CD4-positive, alpha-beta T cell treated with Interferon gamma for 1 hour (primary cell): ENCODE measurements at places on chromosomes 1 and 21.

- DNase-seq, result no peak
Measured at GRCh38 chr21:38837806-38838461, 32.2 kb downstream of the ETS2 start.

DNA sequence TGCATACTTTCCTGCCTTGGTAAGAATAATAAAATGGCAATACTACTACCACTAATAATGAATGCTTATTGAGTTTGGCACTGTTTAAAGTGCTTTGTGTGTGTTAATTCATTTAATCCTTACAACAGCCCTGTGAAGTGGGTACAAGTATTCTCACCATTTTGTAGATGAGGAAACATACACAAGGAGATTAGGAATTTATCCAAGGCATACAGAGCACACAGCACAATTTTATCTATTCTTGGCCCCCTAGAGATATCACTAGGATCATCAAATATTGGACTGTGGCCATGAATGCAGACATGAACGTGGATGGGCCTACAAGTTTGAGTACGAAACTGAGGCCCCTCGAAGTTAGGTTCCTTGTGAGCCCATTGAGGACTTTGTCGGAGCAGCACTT, 39.5 kb downstream of the TENT5C start:
- no peak for DNase-seq

DNA sequence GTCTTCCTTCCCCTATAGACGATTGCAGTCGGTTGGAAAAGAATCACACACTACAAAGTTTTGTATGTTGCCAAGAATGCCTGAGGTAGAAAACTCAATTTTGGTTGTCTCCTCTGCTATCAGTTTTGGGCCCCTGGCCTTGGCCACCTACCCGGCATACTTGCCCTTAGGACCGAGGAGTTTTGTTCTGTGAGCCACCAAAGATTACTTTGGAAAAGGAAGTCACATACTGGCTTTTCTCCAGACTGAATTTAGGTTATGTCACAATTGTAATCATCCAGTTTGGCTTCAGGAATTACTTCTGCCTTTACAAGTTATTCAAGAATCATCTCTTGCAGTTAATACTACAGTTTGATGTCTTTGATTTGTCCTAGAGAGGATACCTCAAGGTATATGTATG, 71.4 kb downstream of the RGL1 start:
- DNase-seq, result no peak

GRCh38 chr21:38346286-38346685, 89.5 kb downstream of the KCNJ15 start:
- DNase-seq, result no peak

GRCh38 chr1:180247061-180247460, 17.0 kb downstream of the LHX4 start:
- DNase-seq, result no peak

GRCh38 chr1:18886003-18886335, 16.4 kb downstream of the ALDH4A1 start:
- no peak for DNase-seq

GRCh38 chr1:200258447-200259375, 151.1 kb downstream of the ZNF281 start:
- DNase-seq, result no peak

DNA sequence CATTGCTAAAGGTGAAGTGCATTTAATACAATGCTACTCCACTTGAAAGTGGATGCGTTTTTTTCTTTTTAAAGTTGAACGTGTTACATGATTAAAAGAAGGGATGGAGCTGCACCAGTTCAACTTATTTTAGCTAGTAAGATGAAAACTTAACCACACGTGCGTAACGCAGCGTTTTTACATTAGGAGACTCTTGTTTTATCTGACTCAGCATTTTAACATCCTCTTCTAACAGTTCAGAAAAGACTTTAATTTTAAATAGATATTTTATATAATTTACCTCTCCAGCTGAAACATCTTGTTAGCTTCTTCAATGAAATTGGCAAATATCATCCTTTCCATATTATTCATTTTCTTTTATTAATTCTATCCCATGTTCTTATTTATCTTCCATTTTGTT, 33.4 kb downstream of the EXO1 start:
- no peak for DNase-seq

- no peak for DNase-seq
Measured at GRCh38 chr1:35838693-35839245, 31.0 kb downstream of the AGO4 start.

- DNase-seq, result no peak
Measured at GRCh38 chr21:19489930-19490329, 1086.3 kb upstream of the TMPRSS15 start.

GRCh38 chr1:197980457-197980856, 63.3 kb downstream of the LHX9 start:
- no peak for DNase-seq

DNA sequence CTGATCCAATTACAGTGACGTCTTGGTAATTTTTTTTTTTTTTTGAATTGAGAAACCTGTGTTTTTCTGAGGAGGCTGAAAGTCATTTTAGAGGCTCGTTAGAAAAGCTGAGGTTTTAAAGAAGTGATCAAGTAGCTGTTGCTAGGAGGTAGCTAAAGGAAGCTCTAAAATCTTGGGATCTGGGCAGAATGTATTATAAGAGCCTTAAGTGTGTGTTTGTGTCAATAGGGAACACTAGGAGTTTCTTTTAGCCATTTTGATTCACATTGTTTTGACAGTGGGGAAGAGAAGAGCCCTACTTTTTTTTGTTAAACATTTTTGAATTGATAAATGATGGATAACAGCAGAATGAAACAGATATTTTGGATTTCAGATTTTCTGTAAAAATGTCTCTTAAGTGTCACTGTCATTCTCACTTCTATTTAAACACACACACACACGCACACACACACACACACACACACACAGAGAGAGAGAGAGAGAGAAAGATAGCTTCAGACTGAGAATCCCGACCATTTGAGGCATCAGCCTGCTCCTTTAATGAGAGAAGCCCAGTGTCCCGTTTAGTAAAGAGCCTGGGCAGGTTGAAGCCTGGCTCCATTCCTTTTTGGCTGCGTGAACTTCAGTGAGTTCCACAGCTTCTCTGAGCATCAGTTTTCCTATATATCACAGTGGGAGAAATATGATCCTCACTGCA, 79.1 kb upstream of the GPR88 start:
- DNase-seq, result no peak

DNA sequence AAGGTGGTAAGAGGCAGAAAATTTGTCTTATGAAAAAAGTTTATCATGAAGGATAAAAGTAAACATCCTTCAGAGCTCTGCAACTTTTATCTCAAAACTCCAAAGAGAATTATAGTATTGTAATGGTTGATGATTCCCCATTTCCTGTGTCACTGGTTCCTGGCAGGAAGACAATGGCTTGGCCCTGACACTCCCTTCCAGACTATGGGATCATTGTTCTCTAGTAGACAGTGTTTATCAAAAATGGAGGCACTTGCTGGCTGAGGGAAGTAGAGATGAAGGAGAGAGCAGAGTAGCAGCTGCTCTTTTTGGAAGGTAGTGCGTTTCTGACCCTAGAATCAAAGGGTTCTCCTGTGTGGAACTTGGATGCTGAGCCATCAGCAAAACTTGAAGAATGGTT, 145.9 kb upstream of the ATP1B1 start:
- DNase-seq, result no peak

DNA sequence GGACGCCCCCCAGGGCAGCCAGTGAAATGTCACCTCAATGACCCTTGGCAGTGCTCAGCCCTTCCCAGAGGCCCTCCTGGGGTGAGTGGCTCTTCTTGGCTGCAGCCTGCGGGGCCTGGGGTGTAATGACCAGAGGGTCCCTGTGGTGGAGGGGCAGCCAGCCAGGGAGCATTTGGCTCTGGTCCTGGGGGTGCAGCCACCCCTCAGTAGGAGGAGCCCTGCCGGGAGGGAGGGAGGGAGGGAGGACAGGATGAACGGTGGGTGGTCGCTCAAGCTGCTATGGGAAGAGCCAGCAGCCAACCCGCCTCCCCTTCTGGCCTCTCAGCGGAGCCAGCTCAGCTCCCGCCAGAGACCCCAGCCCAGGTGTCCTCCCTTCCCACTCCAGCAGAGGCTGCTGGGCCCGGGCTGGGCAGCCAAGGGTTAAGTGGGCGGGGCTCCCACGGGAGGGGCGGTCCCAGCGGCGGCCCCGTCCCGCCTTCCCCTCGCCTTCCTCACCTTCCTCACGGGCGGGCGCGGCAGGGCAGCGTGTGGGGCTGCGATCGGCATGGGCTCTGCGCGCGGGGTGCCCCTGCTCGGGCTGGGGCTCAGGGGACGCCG, 9.0 kb upstream of the PLCH2 start:
- DNase-seq, result no peak

- no peak for DNase-seq
Measured at GRCh38 chr1:228882771-228883450, 147.6 kb downstream of the RHOU start.

DNA sequence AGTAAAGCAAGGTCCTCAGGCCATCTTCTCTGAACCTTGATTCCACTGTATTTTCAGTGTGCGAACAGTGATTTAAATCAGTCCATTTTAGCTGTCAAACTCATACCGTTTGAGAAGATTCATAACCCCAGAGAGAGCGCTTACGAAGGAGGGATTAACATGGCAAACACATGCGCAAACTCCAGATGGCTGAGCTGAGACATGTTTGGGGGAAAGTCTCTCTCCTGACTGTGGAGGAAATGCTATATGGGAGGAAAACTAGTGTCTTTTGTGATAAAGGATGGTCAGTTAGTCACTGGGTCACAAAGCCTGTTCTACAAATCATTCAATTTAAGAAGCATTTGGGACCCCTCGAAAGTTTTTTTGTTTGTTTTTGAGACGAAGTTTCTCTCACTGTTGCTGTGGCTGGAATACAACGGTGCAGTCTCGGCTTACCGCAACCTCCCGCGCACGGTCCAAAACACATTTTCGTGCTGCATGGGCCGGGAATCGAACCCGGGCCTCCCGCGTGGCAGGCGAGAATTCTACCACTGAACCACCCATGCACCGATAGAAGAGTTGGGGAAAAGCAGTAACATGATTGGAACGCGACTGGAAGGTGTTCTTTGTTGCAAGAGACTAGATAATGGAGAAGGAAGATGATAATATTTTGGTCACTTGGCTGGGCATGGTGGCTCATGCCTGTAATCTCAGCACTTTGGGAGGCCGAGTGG, 58.4 kb upstream of the CXADR start:
- DNase-seq, result peak; percentile 2

- DNase-seq, result no peak
Measured at GRCh38 chr21:45875881-45876280, 105.7 kb upstream of the COL6A1 start.

DNA sequence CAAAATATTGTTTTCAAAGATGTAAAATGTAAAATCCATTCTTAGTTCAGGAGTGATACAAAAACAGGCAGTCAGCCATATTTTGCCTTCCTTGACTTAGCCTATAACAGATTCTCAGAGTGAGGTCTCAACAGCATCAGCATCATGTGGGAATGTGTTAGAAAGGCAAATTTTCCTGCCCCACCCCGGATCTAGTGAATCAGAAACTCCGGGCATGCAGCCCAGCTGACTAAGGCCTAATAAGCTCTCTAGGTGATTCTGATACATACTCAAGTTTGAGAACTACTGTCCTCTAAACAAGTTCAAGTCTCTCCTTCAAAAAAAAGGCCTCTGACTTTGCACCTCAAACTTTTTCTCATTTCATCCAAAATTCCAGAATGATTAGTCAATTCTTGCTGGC, 46.9 kb upstream of the PRRC2C start:
- no peak for DNase-seq

- no peak for DNase-seq
Measured at GRCh38 chr1:62735491-62736171, 47.4 kb upstream of the DOCK7 start.

- no peak for DNase-seq
Measured at GRCh38 chr21:26843933-26844257, 1.3 kb downstream of the ADAMTS1 start.

DNA sequence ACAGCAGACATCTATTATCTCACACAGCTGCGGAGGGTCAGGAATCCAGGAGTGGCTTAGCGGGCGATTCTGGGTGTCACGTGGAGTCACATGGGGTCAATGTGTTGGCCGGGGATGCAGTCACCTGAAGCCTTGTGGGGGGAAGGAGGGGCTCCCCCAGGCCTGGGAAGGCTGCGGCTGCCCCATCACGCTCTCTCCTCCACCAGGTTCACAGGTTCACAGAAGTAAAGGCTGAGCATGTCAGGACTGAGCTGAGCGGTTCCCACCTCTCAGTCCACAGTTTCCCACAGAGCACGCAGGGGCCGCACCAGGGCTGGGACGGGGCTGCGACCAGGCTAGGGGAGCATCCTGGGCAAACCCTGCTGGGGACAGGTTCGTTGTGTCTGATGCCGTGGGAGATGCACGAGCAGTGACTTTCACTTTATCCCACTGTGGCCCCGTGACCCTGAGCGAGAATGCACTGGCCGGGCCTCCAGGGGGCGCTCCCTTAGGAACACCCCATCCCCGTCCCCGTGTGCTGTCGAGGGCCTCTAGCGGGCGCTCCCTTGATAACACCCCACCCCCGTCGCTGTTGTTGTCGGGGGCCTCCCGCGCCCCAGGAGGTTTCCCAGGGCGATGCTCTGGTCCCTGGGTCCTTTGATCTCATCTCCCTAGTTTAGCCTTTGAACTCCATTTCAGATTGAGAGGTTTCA, 73.2 kb upstream of the TRAPPC10 start:
- DNase-seq, result peak; percentile 84

GRCh38 chr1:22749919-22750684, 39.5 kb downstream of the EPHB2 start:
- peak; percentile 18 for DNase-seq

GRCh38 chr1:208204779-208205178, 39.4 kb downstream of the PLXNA2 start:
- no peak for DNase-seq

GRCh38 chr21:37468909-37469308, 102.3 kb downstream of the DYRK1A start:
- no peak for DNase-seq
